Epithelial cell of proximal tubule (primary cell): ENCODE measurements at places on chromosomes 16 and 17. TPM values are rescaled to one million over a fixed set of nuclear protein-coding genes. Genes with fewer than 3 reads are reported as not detected.

DNA sequence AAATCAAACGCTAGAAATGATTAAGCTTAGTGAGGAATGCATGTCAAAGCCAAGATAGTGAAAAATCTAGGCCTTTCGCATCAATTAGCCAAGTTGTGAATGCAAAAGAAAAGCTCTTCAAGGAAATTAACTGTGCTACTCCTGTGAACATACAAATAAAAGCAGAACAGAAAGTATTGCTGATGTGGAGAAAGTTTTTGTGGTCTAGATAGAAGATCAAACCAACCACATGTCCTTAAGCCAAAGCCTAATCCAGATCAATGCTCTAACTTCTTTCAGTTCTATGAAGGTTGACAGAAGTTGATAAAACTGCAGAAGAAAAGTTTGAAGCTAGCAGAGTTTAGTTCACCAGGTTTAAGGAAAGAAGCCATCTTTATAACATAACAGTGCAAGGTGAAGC, 1044.6 kb downstream of the CDH11 start:
- no peak for DNase-seq

GRCh38 chr17:1800712-1801111, 29.0 kb downstream of the SMYD4 start:
- no peak for DNase-seq

- DNase-seq = no peak
Measured at GRCh38 chr16:68786685-68787418, 49.8 kb downstream of the CDH1 start.

- DNase-seq = no peak
Measured at GRCh38 chr17:2240541-2240940, 63.0 kb downstream of the SMG6 start.

DNA sequence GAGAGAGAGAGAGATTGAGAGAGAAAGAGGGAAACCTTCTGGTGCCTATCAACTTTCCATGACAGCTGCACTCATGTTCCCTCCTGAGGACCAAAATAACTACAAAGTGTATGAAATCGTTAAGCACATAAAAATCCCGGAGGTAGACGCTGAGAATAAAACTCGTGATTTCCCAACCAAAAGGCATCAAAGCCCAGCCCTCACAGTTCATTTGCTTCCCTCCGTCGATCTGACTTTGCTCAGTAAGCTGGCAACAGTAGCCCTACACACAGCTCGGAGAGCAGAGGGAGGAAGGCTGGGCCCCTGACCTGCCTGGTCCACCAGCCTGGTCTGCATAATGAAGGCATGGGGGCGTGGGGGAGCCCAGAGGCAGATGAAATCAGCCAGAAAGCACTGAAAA, 273.9 kb upstream of the ZFHX3 start:
- DNase-seq = no peak

Gene TCAP
- total RNA-seq = 0.07 TPM in 1 of 2 replicates, not detected in the other

GRCh38 chr17:17972126-17972951, at the start of the genes DRC3 and TOM1L2:
Gene DRC3, plus strand, starts transcription at chr17:17972862. Its CDS starts 4,737 bp downstream, at chr17:17977599.
Gene TOM1L2, minus strand, starts transcription at chr17:17972400. Its CDS starts 87 bp downstream, at chr17:17972313.
- DNase-seq = peak; percentile 100

DNA sequence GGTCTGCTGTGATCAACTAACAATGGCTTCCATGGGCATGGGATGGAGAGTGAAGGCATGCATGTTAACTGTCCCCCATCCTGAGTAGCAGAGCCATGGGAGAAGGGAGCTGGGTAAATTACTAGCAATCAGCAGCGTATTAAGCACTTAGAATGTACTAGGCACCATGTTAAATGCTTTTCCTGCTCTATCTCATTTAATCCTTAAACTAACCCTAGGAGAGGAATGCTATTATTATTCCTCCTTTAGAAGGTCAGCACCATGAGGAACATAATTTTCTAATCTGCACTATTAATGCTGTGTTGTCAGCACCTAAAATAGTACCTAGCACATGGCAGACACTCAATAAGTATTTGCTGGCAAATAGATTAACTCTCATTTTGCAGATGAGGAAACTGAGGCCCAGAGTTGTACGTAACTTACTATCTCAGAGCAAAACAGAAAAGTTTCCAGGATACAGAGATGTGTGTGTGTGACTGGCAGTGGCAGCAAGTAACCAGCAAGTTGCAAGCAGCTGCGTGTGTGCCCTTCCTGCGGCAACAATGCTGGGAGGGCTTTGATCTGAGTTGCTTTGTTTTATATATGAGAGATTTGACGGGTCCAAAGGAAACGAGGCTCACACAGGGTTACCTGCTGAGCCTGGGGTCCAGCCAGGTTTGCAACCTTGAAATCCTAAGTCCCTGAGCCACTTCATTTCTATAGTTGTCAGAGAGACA, 6.5 kb upstream of the KLHL36 start:
- DNase-seq = no peak

DNA sequence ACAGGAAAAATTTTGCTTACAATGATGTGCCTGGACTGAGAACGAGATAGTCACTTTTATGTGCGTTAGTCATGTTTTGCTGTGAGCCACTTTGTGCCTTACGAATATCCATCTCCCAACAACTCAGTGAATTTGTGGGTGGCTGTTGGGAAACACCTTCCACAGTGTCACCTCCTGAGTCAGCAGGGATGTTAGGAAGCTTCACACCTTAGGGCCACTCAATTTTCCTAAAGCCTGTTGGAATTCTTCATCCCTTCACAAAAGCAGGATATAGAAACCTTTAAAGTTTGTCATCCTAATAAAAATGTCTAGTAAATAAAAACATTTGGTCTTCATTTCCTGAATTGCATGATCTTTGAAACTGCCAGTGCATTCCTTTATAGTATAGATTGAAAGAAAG, 4.3 kb upstream of the KRTAP3-1 start:
- no peak for DNase-seq

DNA sequence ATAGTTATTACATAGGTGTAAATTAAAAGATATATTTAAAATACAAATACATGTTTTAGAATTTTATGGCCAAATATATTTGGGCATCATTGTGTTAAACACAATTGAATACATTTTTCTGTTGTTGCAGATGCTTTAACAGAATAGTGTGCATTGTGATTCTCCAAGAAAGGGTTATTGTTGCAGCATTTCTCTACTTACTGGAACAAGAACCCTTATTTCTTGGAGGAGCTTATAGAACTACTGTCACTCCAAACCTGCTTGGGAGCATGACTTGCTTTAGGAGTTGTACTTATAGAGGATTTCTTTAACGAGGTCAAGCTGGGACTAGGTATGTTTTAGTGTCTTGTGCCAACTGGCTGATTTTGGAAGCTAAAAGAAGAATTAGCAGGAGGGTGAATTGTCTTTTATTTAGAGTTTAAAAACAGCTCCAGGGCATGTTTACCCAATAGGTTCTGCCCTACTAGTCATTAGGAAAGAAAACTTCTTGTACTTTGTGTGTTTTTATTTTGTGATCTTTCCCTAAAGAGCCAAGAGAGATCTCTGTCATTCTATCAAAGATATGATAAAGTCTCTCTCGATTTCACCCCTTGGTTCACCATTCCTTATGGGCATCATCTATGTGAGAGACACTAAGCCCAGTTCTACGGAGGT, 279.8 kb upstream of the SALL1 start:
- DNase-seq = no peak

- no peak for DNase-seq
Measured at GRCh38 chr17:11144358-11145233, 96.4 kb upstream of the SHISA6 start.

Gene ZNF263
- 18.1 and 33.1 TPM in 2 replicates for total RNA-seq

GRCh38 chr17:36498155-36498554, 11.7 kb downstream of the ZNHIT3 start:
- DNase-seq = no peak

- no peak for DNase-seq
Measured at GRCh38 chr16:89038221-89038721, 55.4 kb upstream of the ACSF3 start.

DNA sequence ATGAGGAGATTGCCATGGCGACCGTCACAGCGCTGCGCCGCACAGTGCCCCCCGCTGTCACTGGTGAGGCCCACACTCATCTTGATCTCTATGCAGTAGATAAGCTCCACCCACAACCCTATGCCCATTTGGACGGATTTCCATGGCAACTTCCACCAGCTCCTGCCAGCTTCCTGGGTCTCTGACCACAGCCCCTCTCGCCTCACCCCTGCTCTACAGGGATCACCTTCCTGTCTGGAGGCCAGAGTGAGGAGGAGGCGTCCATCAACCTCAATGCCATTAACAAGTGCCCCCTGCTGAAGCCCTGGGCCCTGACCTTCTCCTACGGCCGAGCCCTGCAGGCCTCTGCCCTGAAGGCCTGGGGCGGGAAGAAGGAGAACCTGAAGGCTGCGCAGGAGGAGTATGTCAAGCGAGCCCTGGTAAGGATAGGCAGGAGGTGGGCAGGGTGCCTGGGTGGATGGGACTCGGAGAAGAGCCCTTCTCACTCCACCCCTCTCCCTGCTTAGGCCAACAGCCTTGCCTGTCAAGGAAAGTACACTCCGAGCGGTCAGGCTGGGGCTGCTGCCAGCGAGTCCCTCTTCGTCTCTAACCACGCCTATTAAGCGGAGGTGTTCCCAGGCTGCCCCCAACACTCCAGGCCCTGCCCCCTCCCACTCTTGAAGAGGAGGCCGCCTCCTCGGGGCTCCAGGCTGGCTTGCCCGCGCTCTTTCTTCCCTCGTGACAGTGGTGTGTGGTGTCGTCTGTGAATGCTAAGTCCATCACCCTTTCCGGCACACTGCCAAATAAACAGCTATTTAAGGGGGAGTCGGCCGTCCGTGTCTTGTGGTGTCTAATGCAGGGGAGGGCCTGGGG, 4.3 kb downstream of the ALDOA start:
- DNase-seq = no peak

- no peak for DNase-seq
Measured at GRCh38 chr16:14608604-14609003, 21.5 kb downstream of the PARN start.

DNA sequence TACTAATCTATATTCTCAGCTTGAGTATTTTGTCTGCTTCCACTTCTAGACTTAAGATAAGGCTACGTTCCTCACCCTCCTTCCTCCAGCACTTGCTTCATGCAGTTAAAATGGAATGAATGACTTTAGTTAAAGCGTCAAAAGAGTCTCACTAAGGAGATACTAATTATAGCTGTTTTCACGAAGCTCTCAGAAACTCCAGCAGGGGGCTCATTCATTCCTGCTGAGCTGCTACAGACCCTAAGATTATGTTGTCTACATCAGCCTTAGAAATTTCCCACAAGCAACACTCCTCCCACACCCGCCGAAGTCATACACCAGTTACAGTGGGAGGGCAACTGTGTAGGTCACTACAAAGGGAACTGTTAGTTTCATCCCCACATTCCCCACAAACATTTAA, 57.0 kb upstream of the KIFC3 start:
- no peak for DNase-seq

Gene C1QTNF8
- total RNA-seq = not detected in 2 replicates

- no peak for DNase-seq
Measured at GRCh38 chr17:44120851-44121605, 2.4 kb downstream of the HDAC5 start.

DNA sequence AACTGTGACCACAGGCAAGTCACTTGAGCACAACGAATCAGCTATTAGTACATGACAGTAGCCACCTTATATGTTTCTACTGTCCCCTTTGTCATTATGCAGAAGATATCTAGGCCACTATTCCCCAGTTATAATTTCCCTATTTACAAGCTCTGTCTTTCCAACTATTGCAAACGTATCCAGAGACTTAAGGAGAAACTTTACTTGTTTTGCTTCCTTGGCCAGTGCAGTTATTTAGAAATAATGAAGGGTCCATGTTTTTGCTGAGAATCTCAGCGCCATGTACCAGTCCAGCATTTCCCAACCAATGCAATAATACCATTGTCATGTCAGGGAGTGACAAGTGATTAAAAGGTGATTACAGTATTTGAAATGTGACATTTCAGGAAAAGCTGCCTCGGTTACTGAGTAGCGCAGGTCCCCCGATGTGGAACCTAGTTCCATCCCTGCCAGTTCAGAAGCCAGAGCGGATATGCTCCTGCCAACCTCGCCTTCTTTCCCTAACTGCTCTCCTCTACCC, 743 bp downstream of the ZNF624 start:
- DNase-seq = no peak

DNA sequence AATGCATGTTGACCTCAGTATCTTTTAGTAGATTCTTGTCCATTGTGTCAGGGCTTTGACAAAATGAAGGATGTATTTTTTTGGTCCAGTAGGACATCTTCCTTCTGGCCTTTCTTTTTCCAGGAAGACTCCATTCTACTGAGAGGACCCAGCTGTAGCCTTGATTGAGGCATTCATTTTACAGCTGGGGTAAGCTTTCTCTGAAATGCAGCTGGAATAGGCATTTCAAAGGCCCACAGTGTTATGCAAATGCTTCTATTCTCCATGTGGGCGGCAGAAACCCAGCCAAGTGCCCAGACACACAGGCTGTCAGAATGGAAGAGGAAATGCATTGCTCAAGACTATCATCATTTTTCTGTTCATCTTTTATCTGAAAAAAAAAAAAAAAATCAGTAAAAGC, 629.0 kb upstream of the CDH8 start:
- no peak for DNase-seq
